NCI-H1048 (cell line): ENCODE measurements at places on chromosomes 2 and 18.

GRCh38 chr2:170122883-170123547, 54.9 kb upstream of the MYO3B start:
- DNase-seq = no peak

GRCh38 chr2:168152902-168153530, 94.4 kb downstream of the STK39 start:
- DNase-seq = no peak

- no peak for DNase-seq
Observed at GRCh38 chr2:149291881-149292280, 38.5 kb upstream of the LYPD6 start.

GRCh38 chr2:234156326-234156725, 105.8 kb downstream of the SPP2 start:
- DNase-seq = no peak

DNA sequence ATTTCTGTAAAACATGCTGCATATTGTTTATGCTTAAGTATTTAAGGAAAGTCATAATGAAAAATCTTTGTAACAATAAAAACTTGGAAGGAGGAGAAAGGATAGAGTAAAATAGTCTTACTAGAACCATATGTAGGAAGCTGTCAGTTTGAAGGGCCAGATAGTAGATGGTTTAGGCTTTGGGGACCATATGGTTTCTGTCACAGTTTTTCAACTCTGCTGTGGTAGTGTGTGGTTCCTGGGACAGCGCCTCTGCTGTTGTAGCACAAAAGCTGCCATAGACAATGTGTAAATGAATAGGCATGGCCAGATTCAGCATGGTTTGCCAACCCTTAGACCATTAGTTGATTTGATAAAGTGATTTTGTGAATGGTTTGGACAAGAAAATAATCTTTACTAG, 75.5 kb downstream of the SLC39A10 start:
- DNase-seq = no peak

DNA sequence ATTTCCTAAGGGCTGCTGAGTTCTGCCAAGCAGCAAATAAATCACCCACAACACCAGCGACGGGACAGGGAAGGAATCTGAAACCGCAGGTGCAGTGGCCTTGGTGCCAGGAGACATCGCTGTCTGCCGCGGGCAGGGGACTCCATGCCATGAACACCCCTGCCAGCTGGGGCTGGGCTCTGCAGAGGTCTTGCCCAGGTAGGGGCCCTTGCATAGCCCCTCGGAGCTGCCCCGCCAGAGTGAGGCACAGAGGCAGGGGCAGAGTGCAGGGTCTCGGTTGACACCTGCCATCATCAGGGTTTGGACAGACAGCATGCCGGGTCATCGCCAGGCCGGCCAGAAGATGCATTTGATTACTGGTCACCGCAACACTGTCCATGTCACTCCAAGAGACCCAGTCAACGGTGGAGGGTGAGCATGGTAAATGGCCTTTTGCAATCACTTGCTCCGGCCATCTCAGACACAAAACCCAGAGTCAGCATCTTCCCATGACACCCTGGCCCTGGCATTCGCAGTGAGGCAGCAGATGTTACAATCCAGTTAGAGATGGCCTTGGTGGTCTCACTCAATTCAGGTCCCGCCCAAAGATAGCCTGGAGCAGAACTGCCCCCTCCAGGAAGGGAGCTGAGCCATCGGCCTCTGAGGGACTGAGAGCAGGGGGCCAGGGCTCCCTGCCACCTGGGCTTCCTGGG, 255.4 kb downstream of the NDUFA10 start:
- no peak for DNase-seq

DNA sequence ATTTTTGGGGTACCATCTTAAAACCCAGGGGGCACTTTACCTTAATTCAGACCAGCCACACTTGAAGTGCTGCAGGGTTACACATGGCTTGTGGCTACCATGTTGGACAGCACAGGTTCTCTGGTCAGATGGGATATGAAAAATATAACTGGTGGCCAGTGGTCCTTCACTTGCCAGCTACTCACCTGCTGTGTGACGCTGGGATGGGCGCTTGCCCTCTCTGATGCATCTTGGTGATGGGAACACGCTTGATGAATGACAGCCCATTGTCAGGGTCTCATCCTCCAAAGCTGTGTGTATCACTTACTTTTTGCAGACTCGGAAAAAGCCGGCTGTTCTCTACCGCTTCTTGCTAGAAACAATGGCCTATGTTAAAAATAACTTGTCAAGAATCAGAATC, 22.5 kb downstream of the HJURP start:
- no peak for DNase-seq

- DNase-seq = no peak
Observed at GRCh38 chr2:231683292-231684235, 24.8 kb upstream of the PTMA start.
